Stimulated activated CD4-positive, alpha-beta T cell treated with anti-CD3 and anti-CD28 coated beads, Interleukin-15, amount 100 ng/mL, for 48 hours (primary cell): ENCODE measurements at places on chromosomes 7 and 10.

GRCh38 chr10:61923950-61924274 is 22.4 kb downstream of the ARID5B start:
- DNase-seq, result no peak

DNA sequence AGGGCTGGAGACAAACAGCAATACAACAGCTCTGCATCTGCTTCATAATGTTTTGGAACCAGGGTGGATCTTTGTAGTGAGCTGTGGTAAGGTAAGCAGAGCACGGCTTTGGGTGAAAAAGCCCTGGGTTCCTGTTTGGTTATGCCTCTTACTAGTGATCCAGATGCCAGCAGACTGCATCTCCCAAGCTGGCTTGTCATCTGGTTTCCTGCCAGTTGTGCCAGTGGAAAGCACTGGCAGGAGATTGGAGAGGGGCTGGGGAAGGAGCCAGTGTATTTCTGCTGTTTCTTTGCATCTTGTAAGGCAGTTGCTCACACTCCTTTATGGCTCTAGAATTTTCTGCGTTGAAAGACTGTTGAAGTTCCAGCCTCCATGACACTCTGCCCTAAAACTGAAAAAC is 137.6 kb downstream of the TSPAN12 start:
- DNase-seq, result no peak

DNA sequence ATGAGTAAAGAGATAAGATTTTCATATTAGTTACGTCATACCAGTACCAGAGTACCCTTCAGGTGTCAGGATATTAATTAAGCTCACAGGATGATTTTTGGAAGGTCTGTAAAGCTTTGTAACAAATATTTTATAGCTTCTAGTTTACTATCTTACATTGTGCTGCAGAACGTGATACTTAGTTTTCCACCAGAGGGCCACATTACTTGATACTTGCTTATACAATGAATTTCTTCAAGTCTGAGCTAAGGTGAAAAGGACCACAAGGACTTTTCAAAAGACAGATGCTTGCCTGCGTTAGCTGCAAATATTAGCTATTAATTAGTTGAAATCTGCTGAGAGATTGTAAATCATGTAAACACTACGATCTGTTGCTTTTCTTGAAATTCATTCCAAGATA is 12.2 kb downstream of the FOXP2 start:
- no peak for DNase-seq

- DNase-seq, result peak; percentile 13
Observed at GRCh38 chr10:26780793-26781601, 79.8 kb downstream of the ABI1 start.

- DNase-seq, result no peak
Observed at GRCh38 chr10:48651839-48652238, 32.8 kb upstream of the WDFY4 start.

DNA sequence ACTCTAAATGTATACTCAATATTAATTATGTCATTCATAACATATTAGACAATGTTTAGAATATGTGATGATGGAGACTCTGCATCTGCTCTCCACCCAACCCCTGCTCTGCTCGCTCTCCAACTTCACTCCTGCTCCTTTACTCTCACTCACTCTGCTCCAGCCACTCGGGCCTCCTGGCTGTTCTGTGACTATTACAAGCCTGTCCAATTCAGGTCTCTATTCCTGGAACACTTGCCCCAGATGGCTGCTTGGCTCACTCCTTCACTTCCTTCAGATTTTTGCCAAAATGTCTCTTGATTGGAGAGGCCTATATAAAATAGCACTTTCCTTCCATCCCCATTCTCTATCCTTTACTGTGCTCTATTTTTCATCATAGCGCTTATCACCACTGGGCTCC is 84.8 kb downstream of the HBP1 start:
- DNase-seq, result no peak
